ENCODE measurements at places on chromosomes 3 and 15.
A peak's percentile ranks its signal among the peaks of the same experiment; 100 is the strongest.

DNA sequence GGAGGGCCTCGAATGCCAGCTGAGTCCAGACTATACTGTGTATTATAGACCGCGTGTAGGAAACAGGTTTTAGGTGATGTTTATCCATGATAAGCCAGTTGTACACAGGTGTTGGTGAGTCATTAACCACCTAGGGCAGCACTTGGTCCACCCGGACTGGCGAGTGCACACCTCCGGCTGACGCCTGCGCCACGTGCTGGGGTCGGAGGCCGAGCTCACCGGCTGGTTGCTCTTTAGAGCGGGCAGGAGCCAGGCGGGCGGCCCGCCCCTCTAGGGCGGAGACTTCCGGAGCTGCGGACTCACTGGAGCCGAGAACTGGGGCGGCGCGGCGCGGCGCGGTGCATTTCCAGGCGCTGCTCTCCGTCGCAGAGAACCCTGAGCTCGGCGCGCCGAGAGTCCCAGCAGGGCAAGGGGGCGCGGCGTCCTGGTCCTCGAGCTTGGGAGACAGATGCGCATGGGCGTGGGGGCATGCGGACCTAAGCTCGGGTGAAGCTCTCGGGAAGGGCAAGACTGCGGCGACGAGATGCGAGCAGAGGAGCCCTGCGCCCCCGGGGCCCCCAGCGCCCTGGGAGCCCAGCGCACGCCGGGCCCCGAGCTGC lies at the start of gene ESYT3:
ESYT3 (plus strand) TSS at position 341 of the 599 bp plus-strand sequence; CDS start at position 524, 183 bp downstream.
- DNase-seq, result peak; percentile 96

GRCh38 chr3:153003441-153003840 lies 158.6 kb upstream of the RAP2B start:
- DNase-seq, result no peak

- DNase-seq, result no peak
These were observed 111.3 kb downstream of the MEGF11 start for GRCh38 chr15:66142285-66142684.

DNA sequence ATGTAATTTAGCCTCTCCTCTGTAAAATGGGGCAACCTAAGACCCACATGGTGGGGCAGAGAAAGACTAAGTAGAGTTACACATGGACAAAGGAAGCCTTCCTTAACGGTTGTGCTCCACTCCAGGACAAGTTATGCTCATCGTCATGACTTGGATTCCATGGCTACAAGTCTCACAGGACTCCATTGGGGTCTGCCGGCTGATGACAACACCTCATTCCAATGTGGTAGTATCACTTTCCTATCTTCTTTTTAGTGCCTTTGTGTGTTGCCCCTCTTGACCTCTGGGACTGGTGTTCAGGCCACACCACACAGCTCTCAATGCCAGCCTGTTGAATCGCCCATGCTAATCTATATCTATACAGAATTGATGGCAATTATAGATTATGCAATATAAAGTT lies 181.3 kb upstream of the WNT5A start:
- DNase-seq, result no peak

GRCh38 chr3:194330579-194330978 lies 20.5 kb downstream of the CPN2 start:
- no peak for DNase-seq

DNA sequence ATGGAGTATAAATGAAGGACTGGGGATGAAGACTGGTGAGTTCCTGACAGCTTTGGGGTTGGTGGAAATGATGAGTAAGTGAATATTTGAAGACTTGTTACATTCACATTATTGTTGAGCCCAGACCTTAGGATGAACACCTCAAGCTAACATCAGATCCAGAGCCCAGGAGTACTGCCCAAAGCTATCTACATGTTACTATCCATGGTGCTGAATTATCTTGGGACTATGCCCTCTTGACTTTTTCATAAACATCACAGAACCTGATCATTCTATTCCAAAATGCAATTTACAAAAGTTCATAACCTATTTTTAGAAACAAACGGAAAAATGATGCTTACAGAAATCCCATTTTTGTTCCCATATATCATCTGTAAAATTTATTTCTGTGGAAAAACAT lies 613.3 kb downstream of the TUSC7 start:
- no peak for DNase-seq

- no peak for DNase-seq
These were observed 85.8 kb upstream of the KCNMB2 start for GRCh38 chr3:178450476-178450875.

DNA sequence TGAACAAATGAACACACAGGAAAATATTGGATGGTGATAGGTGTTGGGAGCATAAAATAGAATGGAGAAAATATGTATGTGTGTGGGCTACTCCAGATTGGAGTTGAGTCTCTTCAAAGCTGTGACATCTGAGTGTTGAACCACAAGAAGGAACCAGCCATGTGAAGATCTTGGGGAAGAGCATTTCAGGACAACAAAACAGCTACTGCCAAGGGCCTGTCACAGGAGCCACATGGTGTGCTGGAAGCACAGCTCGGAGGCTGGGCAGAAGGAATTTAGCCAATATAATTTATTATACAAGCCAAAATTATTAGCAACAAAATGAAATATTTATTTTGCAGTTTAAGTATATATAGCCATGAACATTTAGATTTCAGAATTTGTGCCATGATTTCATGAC lies 108.3 kb upstream of the FGF7 start:
- no peak for DNase-seq

- no peak for DNase-seq
These were observed 80.5 kb upstream of the SLC24A5 start for GRCh38 chr15:48040166-48040817.

DNA sequence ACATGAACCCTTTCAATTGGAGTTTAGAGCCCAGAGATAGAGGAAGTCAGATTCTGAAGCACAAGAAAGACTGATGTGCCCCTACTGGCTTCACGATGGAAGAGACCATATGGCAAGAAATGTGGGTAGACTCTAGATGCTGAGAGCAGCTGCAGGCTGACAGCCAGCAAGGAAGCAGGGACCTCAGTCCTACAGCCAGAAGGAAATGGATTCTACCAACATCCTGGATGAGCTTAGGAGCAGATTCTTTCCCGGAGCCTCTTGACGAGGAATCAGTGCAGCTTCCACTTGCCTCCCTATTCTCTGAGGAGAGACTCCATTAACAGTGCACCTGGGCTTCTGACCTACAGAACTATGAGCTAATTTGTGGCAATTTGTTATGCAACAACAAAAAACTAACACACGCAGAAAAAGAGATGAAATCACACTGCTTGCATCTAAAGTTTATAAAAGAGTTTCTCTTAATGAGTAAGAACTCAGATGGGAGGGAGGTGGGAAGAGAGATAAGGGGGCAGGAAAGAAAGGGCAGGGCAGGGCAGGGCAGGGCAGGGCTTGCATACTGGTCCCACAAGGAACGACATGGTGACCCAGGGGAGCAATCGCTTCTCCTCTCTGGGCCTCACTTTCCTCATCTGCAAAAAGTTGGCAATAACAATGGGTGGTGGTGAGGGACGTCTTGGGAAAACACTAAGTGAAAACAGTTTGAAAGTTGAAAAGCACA lies 440.9 kb downstream of the FOXP1 start:
- no peak for DNase-seq

- DNase-seq, result no peak
These were observed 4.1 kb downstream of the SV2B start for GRCh38 chr15:91104111-91104510.

GRCh38 chr15:32834156-32834555 lies 116.4 kb downstream of the GREM1 start:
- DNase-seq, result no peak

- no peak for DNase-seq
These were observed 23.0 kb downstream of the CMTM7 start for GRCh38 chr3:32414522-32415202.

GRCh38 chr3:193842832-193843473 lies 249.9 kb downstream of the OPA1 start:
- DNase-seq, result no peak

GRCh38 chr15:80152896-80153876 lies at the start of gene FAH:
Gene FAH, plus strand, starts transcription at chr15:80152999. Its CDS starts 56 bp downstream, at chr15:80153055.
- DNase-seq, result peak; percentile 16

- DNase-seq, result no peak
These were observed 65.4 kb upstream of the ACAD9 start for GRCh38 chr3:128814060-128814459.

Data from Calu3 (cell line).